ENCODE measurements at places on chromosomes 6 and 20. TPM values are rescaled to one million over a fixed set of nuclear protein-coding genes. Genes with fewer than 3 reads are reported as not detected.

The SLC52A3 gene
- total RNA-seq, result 2.1 TPM

The NRSN1 gene
- total RNA-seq, result not detected

The BLOC1S5 gene
- 11.5 TPM for total RNA-seq

The PLAGL1 gene
- 9.9 TPM for total RNA-seq

The ZNF184 gene
- 4.9 TPM for total RNA-seq

- no peak for DNase-seq
These were observed 70.5 kb upstream of the TMEM181 start for GRCh38 chr6:158489441-158489840.

DNA sequence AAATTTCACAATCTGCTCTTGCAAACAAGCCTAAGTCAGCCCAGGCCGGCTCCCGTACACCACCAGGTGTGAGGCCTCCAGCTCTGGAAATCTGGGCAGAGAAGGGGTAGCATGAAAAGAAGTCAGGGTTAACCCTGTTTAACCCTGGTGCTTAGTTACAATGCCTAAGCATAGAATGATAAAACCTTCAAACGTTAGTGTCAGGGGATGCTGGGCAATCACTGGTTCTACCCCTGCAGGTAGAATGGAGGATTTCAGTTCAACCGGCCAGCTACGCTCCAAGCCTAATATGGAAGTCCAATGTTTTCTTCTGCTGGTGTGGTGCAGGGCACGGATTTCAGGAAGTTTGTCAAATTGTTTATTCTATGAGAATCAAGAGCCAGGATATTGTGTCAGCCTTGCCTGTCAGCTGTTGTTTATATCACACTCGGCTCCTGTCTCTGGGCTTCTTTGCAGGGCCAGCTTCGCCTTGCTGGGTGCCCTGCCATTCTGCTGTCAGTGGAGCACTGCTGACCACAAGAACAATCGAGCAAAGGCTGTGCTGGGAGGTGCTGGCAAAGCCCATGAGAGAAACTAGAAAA, 20.2 kb upstream of the CD93 start:
- no peak for DNase-seq

DNA sequence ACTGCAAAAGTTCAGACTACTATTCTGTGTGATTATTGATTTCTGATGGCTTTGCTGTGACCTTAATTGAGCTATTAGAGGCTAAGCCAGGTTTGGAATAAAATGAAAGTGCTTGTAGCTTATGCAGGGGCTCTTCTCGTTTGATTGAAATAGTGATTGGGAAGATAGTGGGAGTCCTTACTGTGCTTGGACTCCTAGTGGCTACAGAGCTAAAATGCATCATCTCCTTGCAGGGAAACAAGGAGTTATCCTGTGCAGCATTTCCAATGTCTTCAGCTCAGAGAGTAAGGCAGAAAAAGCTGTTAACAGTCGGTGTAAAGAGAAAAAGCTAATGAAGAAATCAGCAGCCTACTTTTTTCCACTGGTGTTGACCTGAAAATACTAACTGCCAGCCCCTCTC, 173.5 kb downstream of the SLC35F1 start:
- DNase-seq, result no peak

DNA sequence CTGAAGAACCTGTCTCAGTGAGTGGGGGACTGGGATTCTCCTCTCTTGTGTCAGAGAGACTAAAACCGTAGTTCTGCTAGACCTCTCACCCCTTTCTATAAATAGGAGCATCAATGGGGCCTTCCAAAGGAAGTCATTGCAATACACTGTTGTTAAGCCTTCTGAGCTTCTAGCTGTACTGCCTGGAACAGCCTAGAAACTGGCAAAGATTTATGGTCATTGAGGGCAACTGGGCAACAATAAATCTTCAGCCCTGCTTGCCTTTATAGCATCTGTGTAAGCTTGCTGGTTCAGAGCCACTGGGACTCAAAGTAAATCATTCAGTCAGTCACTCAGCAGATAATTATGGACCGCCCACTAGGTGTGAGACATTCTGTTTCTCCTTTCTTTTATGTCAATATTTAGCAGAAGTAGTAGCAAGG, 53.2 kb downstream of the PPP1R14C start:
- DNase-seq, result no peak

GRCh38 chr20:19047951-19048296, 164.5 kb upstream of the SLC24A3 start:
- DNase-seq, result peak; percentile 75

DNA sequence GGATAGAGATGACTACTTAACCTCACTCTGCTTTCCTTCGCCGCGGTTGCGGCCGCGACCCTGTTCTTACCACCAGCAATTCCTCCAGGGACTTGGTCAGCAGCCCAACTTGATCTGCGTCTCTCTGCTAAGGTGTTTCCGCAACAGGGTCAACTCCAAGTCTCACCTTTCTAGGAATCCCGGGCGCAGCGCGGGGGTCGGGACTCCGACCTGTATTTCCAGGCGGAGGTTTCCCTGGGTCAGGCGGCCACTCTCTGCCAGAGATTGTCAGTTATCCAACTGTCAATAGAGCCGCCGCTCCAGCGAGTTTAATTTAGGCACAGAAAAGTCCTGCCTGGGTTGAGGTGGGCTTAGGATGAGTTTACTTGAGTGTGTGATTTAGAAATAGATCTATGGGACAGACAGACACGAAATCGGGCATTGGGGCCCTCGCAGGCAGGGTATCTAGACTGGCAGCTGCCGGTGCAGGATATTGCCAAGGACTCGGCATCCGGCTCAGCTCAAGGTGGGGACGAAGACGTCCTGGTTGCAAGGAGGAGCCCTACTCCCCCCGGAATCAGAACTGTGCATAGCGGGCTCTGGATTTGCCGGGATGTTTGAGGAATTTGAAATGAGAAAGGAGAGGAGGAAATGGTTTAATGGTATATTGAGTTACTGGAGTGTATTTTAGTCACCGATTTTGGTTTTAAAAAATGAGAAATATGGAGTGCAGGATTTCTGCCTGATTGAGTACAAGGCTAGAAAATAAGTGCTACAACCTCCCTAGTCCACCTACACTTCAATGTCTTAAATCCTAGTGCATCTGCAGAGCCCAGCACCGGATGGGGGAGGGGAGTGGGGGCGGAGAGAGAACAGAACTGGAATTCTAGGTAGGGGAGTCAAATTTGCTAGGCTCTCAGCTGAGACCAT, 23.7 kb downstream of the POM121L2 start:
- DNase-seq, result no peak

DNA sequence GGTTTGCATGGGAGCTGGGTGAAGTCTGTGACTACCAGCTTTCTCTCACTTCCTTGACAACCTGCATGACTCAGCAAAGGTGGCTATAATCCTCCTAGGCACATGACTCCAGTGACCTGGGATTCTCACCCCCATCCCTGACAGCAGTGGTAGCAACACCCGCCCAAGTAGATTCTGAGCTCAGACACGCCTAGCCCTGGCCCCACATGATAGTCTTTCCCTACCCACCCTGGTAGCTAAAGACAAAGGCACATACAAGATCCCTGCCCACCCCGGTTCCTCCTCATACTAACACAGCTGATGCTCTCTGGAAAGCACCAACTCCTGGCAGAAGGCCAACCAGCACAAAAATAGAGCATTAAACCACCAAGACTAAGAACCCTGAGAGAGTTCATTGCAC, 25.9 kb upstream of the CRISP1 start:
- no peak for DNase-seq

GRCh38 chr20:47729472-47729871, 55.8 kb downstream of the SULF2 start:
- no peak for DNase-seq

GRCh38 chr6:33171880-33172687, 20.2 kb downstream of the COL11A2 start:
- no peak for DNase-seq

DNA sequence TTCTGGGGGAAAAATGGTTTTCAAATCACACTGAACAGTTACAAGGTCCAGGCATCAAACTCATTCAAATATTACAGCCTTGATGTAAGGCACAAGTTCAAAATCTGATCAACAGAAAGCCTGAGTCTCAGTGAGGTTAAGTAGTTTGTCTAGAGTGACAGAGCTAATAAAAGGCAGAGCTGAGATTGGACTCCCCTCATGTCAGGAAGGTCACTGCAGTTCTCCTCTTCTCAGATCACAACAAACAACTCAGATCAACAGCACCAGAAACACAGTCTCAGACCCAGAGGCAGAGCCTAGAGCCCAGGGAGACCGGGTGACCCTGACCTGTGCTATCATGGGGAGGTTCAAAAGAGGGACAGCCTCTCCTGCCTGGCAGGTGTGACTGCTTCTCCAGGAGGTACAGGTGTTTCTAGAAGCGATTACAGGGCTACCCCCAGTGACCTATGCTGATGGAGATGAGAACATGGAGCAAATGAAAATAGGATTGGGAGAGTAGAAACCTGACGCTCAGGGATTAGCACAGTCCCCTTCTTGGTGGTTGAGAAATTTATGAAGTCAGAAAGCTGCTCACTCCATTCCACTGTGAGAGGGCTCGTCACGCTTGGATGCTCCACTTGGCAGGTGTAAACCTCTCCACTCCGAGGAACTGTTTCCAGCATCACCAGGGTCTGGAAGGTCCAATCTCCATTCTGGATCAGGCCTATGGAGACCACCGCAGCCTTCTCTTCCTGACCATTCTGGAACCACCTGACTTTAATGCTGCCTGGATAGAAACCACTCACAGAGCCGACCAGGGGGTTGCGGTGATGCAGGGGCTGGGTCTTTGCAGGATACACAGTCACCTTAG, 24.3 kb upstream of the HLA-DRB5 start:
- no peak for DNase-seq

- peak; percentile 23 for DNase-seq
These were observed 253.6 kb upstream of the RAB32 start for GRCh38 chr6:146289816-146290588.

DNA sequence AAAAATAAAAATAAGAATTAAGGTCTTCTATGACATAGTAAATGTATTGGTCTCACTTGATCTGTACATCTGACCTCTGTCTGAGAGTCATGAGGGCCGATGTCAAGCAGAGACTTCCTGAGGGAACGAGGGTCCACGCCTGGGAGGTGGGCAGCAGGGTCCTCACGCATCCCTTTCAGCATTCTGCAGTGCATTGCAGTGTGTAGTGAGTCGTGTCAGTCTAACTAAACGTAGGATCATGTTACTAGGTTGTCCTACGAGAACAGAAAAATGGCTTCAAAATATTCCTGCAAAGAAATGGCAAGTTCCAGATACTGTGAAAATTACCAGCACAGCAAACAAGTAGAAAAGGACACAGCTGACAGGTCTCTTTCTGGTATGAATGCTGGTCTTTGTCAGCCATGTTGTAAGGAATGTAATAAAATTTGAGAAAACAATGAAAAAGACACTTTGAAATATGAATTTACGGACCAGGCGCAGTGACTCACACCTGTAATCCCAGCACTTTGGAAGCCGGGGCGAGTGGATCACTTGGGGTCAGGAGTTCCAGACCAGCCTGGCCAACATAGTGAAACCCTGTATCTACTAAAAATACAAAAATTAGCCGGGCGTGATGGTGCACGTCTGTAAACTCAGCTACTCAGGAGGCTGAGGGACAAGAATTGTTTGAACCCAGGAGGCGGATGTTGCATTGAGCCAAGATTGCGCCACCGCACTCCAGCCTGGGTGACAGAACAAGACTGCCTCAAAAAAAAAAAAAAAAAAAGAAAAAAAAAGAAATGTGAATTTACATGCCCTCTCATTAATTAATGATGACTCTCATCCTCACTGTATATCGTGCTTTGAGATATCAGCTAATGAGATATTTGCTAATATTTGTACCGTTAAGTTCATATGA, 2.4 kb upstream of the AHCY start:
- DNase-seq, result no peak

DNA sequence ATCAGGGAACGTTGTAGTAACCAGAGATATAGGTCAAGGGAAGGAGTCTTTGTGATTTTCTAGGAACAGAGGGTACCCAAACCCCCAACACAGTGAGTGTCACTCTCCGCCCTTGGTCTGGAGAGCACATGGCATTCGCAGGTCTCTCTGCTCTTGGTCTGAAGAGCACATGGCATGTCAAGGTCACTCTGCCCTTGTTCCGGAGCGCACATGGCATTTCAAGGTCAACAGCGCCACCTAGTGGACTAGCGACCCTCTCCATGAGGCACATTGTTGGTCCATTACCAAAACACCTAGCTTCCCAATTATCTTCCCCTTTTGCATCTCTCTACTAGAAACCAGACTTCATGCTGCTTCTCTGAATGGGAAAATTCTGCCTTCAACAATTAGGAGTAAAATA, 260.0 kb downstream of the C6orf118 start:
- DNase-seq, result no peak

DNA sequence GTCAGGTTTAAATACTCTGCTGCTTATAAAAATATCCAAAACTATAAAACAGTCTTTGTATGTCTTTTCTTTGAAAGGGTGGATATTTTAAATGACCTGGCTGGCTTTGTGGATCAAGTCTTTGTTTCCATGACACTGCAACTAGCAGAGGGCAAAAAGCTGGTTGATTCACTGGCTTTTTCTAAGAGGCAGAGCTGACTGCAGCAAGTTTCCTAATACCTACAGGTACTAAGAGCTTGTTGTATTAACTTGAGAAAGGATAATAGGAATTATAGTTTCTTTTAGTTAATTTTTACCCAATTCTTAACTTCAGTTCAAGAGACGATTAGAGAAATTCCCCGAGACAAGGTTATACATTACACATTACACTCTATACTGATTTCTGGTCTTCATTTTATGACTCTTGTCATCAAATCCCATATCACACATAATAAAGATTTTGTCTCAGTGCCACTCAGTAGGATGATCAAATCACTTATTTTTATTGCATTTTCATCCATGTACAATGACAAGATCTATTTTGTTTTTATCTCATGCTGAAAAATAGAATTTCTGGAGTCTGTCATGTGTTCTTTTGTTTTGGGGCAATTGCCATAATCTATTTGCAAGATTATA, 120.1 kb upstream of the RIMS1 start:
- DNase-seq, result no peak

GRCh38 chr20:50320901-50321796, 130.5 kb downstream of the CEBPB start:
- DNase-seq, result peak; percentile 92

DNA sequence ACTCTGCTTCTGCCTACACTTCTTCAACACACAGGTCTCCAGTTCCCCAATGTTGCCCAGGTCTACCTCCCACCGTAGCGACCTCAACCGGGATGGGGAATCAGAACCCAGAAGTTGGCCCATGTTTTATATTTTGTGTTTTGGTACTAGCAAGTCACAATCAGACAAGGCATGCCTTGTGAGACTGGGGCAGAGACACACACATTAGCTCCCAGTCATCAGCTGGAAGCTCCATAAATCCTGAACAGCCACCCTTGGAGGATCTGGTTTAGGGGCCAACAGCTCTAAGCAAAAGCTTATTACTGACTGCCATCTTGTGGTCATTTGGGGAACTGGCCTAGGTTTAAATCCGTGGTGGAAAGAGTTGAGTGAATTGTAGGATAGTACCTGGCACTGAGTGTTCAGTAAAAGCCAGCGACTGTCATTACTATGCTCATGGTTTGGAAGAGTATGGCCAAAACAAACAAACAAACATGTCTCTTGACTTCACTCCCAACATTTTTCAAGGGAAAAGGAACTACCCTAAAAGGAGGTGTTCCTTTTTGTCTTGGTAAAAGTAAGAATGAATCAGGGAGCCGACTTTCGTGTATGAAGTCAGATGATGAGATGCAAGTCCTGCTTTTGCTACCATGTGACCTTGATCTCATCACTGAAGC, 40.5 kb downstream of the PIM1 start:
- peak; percentile 68 for DNase-seq

Measured in foreskin keratinocyte (primary cell).